ENCODE measurements at places on chromosomes 6 and 20. TPM values are rescaled to one million over a fixed set of nuclear protein-coding genes. Genes with fewer than 3 reads are reported as not detected.

Gene MCCD1
- polyA plus RNA-seq, result 0.24 TPM

DNA sequence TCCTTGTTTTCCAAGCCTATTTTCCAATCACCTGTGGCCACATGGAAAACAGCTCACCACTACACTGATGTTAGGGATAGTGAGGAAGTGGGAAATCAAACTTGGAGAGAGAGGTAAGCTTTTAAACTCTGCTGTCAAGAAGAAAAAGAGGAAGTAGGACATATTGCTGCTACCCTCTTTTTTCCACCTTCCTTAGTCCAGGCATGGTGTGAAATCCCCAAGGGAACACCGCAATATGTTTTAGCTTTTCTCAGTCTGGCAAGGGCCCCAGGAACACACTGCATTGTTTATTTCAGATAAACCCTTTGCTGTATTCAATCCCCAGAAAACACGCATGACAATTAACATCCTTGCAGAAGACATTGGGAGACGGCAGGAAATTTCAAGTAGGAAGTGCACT lies 61.3 kb downstream of the HS3ST5 start:
- DNase-seq, result no peak

Gene HLA-DQB1
- 5.8 TPM for polyA plus RNA-seq

- no peak for DNase-seq
Measured at GRCh38 chr6:166712286-166713228, 85.5 kb upstream of the RPS6KA2 start.

GRCh38 chr6:35368038-35368887 lies 25.9 kb downstream of the PPARD start:
- no peak for DNase-seq

GRCh38 chr6:51350308-51350904 lies 531.7 kb downstream of the TFAP2B start:
- no peak for DNase-seq

GRCh38 chr6:11851387-11851786 lies 72.8 kb upstream of the ADTRP start:
- no peak for DNase-seq

DNA sequence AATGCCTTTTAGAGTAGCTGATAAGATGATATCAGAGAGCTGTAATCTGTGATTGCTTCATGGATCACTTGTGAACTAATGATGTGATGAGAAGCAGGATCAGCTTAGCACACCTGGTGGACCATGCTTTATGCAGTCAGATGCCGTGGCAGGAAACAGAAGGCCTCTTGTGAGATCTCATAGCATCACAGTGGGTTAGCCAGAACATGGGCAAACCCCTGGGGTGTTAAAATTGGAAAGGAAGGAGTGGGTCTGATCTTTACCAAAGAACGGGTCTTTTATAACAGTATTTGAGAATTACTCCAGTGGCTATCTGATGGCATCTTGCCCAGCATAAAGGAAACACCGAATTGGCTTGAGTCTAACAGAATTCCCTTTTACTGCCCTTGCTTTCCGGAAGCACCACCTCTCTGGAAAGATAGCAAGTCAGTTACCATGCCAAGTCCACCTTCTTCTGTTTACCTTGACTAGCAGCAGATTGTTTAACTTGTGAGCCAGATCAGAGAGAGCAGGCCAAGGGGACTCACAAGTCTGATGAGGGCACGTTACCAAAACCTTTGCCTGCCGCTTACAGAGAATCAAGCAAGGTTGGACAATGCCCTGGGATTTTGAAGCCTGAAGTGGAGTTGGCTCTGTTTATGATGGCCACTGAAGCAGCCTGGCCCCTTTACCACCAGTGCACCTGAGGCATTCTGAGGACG lies 20.9 kb upstream of the SRF start:
- no peak for DNase-seq

- no peak for DNase-seq
Measured at GRCh38 chr20:54023406-54023805, 47.0 kb downstream of the BCAS1 start.

DNA sequence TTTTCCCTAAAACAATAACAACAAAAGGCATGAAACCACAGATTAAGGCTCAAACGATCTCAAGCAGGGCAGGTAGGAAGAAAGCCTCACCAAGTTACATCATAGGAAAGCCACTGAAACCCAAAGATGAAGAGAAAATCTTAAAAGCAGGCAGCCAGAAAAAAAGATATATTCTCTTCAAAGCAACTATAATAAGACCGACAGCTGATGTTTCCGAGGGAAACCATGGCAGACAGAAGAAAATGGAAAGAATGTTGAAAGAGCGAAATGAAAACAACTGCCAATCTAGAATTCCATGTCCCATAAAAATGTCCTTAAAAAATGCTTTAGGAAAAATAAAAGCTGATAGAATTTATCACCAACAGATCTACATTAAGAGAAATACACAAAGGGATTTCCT lies 161.5 kb upstream of the THBS2 start:
- DNase-seq, result no peak

DNA sequence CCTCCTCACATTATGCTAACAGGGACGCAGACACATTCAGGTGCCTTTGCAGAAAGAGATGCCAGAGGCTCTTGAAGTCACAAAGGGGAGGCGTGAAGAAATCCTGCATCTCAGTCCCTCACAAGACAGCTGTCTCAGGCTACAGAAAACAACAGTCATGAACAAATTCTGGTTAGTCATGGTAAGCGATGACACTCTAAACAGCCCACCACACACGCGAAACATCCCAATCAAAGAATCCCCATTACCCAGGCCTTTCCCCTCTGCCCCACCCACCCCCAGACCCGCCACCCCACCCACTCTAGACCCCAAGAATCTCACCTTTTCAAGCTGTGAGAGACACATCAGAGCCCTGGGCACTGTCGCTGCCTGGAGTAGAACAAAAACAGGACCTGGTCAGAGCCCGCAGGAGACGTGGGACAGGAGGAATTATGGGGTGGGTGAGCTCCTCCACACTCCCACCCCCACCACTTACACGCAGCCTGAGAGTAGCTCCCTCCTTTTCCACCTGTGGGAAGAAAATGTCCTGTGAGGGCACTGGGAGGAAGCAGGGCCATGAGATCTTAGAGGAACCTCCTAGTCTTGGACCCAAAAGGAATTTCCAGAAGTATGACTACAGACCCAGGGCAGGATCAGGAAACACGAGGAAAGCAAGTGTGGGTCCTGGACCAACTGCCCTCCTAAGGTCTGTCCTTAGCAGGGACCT lies 2.7 kb downstream of the HLA-B start:
- DNase-seq, result no peak

- DNase-seq, result no peak
Measured at GRCh38 chr6:114634016-114634415, 291.2 kb upstream of the HS3ST5 start.

Gene SEMG1
- not detected for polyA plus RNA-seq

- no peak for DNase-seq
Measured at GRCh38 chr6:52375780-52376556, 14.0 kb downstream of the PAQR8 start.

DNA sequence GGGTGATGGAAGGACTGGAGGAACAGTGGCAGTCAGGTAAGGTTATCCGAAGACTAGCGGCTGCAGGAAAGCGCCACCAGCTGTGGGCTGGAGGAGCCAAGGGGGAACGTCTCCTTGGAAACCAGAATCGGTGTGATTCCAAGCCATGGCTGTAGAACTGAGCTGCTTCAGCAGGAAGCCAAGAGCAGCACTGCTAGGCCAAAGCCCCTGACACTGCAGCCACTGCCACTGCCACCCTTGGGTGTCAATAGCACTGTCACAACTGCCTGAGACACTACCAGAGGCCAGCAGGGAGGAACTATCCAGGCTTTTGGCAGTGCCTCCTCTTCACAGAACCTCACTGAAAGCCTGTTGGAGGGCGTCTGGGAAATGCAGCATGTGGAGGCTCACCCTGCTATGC lies 289.6 kb upstream of the SUPT3H start:
- DNase-seq, result no peak

DNA sequence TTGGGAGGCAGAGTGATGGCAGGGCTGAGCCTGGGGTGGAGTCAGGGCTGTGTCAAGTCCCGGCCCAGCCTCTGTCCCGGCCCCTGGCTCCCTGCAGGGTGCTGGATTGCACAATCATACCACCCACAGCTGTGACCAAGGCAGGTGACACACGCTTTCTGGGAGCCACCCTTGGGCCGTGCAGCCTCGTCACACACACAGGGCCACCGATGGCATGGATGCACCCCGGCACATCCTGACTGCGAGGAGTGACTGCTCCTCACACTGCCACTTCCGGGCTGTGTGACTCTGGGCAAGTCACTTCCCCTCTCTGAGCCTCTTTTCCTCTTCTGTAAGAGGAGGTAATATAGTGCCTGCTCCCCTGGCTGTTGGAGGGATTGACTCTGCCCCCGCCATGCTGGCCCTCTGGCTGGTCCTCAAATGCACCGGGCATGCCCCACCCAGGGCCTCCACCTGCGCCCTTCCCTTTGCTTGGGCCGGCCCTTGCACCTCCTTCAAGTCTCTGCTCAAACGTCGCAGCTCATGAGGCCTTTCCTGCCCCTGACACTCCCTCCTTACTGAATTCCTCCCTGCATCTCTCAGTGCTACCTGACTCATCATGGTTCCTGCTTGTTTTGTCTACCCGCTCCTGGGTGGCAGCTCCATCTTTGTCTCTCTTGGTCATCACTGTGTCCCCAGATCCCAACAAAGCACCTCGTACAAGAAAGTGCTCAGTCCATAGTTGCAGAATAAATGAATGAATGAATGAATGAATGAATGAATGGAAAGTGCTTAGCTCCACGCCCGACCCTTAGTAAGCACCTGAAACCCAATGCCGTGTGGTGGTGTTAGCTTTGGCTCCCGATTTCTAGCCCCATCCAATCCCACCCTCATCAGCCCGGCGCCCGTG lies 93.5 kb downstream of the CEBPB start:
- DNase-seq, result peak; percentile 94

- DNase-seq, result no peak
Measured at GRCh38 chr6:138253731-138254130, 35.4 kb upstream of the PBOV1 start.

Gene TSPO2
- 0.87 TPM for polyA plus RNA-seq

- DNase-seq, result no peak
Measured at GRCh38 chr6:77397561-77397960, 65.7 kb downstream of the HTR1B start.

GRCh38 chr6:168439794-168440450 lies 1.1 kb upstream of the SMOC2 start:
- DNase-seq, result no peak

GRCh38 chr6:91664327-91664959 lies 1077.6 kb upstream of the MAP3K7 start:
- no peak for DNase-seq

Gene IRF4
- 0.29 TPM for polyA plus RNA-seq

Gene FABP7
- polyA plus RNA-seq, result 10.5 TPM
